ENCODE measurements at places on chromosomes 6 and 20. TPM values are rescaled to one million over a fixed set of nuclear protein-coding genes. Genes with fewer than 3 reads are reported as not detected.

DNA sequence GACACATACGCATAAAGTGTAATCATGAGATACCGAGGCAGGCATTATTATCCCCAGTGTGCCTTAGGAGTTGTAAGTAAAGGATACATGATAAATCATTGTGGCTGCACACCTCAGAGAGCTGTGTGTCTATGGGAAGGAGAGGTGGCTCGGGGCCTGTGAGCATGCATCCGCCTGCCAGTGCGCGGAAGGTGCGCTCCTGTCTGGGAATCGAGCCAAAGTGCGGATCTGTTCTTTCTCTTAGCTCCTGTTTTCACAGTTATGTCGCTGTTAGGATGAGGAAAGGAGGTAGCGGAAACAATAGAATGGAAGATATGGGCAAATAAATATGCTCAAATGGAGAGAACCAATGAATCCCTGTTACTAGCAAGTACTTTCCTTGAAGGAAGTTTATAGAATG lies 98.0 kb downstream of the ANKRD6 start:
- no peak for DNase-seq
- no peak overlapping the region for H3K4me3 ChIP-seq
- no peaks in the 10 kb centered on the region for H3K27me3 ChIP-seq
- H3K36me3 ChIP-seq = no peaks in the 10 kb centered on the region
- no peaks in the 10 kb centered on the region for H3K4me1 ChIP-seq

GRCh38 chr6:31587791-31588777 lies 2.0 kb downstream of the LST1 start:
- H3K4me1 ChIP-seq = peaks cover 61% of the 10 kb centered on the region
- H3K27me3 ChIP-seq = no peaks in the 10 kb centered on the region
- H3K27ac ChIP-seq = peak overlapping the region; percentile 91
- H3K4me3 ChIP-seq = peak overlapping the region; percentile 78
- H3K36me3 ChIP-seq = peaks cover 15% of the 10 kb centered on the region
- DNase-seq = no peak

DNA sequence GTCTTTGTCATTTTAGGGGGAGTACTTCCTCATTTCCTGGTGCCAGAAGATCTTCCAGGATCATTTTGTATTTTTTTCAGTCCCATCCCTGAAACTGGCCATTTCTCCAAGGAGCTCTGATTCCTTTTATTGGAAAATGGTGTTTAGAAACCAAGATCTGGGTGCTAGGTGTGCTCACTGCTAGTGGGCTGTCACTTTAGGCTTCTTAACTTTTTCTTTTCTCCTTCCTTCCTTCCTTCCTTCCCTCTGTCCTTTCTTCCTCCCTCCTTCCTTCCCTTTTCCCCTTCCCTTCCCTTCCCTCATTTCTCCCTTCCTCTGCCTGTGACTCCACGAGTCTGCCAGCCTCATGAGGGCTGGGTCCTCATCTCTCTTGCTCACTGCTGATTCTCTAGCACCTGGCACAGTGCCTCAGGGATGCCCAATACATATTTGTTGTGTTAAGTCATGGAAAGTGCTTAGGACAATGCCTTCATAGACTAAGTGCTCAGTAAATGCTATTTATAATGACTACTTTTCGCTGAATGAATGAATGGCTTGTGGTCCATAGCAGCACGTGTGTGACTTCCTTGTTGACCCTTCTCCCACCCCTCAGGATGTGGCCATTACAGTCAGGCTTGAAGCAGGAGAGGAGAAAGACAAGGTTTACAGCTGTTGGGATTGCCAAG lies 36.9 kb downstream of the APCDD1L start:
- peaks cover 3% of the 10 kb centered on the region for H3K36me3 ChIP-seq
- H3K27ac ChIP-seq = no peak overlapping the region
- no peak overlapping the region for H3K4me3 ChIP-seq

- H3K27me3 ChIP-seq = no peaks in the 10 kb centered on the region
- peak overlapping the region; percentile 0 for H3K27ac ChIP-seq
- no peak overlapping the region for H3K4me3 ChIP-seq
- H3K4me1 ChIP-seq = peaks cover 33% of the 10 kb centered on the region
Observed at GRCh38 chr20:62129731-62130531, 7.7 kb downstream of the LSM14B start.

- H3K36me3 ChIP-seq = no peaks in the 10 kb centered on the region
- no peaks in the 10 kb centered on the region for H3K4me1 ChIP-seq
- DNase-seq = no peak
Observed at GRCh38 chr6:106820412-106820852, 154.1 kb downstream of the CD24 start.

DNA sequence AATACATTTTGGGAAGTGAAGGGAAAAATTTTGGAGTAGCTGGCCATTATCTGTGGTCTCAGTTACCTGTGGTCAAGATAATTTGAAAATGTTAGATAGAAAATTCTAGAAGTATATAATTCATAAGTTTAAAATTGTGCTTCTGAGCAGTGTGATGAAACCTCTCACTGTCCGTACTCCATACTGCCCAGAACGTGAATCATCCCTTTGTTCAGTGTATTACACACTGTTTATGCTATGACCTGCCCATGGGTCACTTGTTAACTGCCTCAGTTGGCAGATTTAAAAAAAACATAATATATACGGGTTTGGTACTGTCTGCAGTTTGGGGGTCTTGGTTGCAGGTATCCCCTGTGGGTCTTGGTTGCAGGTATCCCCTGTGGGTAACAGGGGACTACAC lies 4.1 kb upstream of the CALHM5 start:
- no peak for DNase-seq
- H3K27me3 ChIP-seq = peaks cover 12% of the 10 kb centered on the region
- H3K4me1 ChIP-seq = no peaks in the 10 kb centered on the region
- H3K36me3 ChIP-seq = no peaks in the 10 kb centered on the region
- no peak overlapping the region for H3K4me3 ChIP-seq

- H3K4me1 ChIP-seq = no peaks in the 10 kb centered on the region
- H3K27me3 ChIP-seq = no peaks in the 10 kb centered on the region
- no peaks in the 10 kb centered on the region for H3K36me3 ChIP-seq
- no peak for DNase-seq
Observed at GRCh38 chr6:74891349-74891831, 314.5 kb downstream of the COL12A1 start.

GRCh38 chr20:61874421-61875068 lies 191.1 kb downstream of the TAF4 start:
- no peak overlapping the region for H3K4me3 ChIP-seq
- H3K4me1 ChIP-seq = no peaks in the 10 kb centered on the region
- DNase-seq = no peak
- H3K36me3 ChIP-seq = no peaks in the 10 kb centered on the region

DNA sequence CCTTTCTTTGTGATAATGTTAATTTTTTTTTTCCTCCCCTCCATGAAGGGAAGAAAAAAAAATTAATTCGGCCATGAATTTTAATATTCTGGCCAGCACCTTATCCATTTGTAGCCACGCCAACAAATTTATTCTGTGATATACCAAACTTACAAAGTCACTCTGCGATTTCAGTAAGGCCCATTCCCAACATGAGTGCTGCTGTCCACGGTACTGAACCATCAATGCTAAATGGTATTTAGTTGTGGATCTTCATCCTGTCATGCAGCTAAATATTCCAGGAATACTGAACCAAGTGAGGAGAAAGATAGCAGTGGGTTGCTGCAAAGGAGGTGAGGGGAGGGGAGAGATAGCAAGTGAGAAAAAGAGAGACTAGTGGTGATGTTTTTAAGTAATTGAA lies 19.5 kb upstream of the RSPH4A start:
- H3K27ac ChIP-seq = no peak overlapping the region
- H3K27me3 ChIP-seq = no peaks in the 10 kb centered on the region
- no peak overlapping the region for H3K4me3 ChIP-seq
- DNase-seq = no peak

- no peak overlapping the region for H3K4me3 ChIP-seq
- no peaks in the 10 kb centered on the region for H3K27me3 ChIP-seq
- no peak overlapping the region for H3K27ac ChIP-seq
- H3K36me3 ChIP-seq = no peaks in the 10 kb centered on the region
- DNase-seq = no peak
Observed at GRCh38 chr20:63533871-63534393, 3.2 kb downstream of the PTK6 start.

DNA sequence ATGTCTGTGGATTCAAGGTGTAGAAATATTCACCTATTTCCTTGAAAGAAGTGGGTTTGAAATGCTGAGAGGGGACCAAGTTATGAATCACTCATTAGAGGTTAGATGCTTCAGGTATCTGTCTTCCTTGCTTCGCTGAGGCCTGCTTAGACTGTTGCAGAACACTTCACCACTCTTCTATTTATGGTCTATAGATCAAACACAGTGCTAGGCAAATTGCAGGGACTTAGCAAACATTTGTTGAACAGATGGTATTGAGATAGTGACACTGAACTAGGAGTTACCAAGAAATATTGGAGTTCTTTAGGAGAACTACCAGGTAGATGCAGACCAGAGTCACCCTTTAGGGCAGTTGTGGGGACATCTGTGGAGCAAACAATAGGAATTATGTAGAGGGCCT lies 123.8 kb downstream of the RFPL4B start:
- no peaks in the 10 kb centered on the region for H3K36me3 ChIP-seq
- H3K27me3 ChIP-seq = no peaks in the 10 kb centered on the region
- H3K4me1 ChIP-seq = no peaks in the 10 kb centered on the region
- H3K27ac ChIP-seq = no peak overlapping the region

DNA sequence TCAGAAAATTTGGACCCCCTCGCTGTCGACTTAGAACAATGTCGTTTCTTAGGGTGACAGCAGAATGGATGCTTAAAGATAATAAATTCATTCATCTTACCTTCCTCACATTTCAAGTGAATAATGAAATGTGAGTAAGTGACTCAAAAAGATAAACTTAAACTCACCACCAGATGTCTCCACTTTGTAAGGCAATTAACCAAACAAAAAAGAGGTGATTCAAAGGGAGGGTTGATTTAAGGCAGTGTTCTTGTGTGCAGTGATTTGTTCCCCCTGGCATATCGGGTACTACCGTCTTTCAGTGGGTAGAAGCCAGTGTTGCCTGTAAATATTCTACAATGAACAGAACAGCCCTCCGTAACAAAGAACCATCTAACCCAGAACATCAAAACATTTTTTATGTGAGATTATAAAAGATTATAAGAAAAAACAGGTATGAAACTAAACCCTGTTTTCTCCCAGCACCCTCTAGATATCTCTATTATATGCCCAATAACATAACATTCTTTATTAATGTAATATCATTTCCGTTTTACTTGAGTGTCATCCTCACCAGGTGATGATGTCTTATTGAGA lies 589.7 kb downstream of the CBLN4 start:
- no peak overlapping the region for H3K27ac ChIP-seq
- H3K4me3 ChIP-seq = no peak overlapping the region
- H3K36me3 ChIP-seq = no peaks in the 10 kb centered on the region
- no peaks in the 10 kb centered on the region for H3K27me3 ChIP-seq
- no peak for DNase-seq
- H3K4me1 ChIP-seq = no peaks in the 10 kb centered on the region

- H3K27me3 ChIP-seq = no peaks in the 10 kb centered on the region
- no peak for DNase-seq
- peaks cover 68% of the 10 kb centered on the region for H3K4me1 ChIP-seq
- H3K4me3 ChIP-seq = no peak overlapping the region
Observed at GRCh38 chr6:37826188-37826587, 6.7 kb downstream of the ZFAND3 start.

DNA sequence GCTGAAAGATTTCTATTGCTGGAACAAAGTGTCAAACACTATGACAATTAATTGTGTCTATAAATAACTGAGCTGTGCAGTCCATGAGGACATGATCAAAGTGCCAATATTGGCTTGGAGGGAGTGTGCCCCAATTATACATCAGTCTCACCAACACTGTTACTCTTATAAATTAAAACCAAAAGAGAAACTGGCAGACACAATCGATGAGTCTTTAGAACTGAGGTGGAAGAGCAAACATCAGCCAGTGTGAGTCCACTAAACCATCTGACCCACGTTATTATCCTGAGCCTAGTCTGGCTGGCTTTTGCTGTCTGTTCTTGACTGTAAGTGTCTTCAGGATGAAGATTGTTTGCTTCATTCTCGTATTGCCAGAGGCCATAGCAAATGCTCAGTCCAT lies 98.9 kb downstream of the OLIG3 start:
- H3K27ac ChIP-seq = no peak overlapping the region
- no peak overlapping the region for H3K4me3 ChIP-seq
- no peaks in the 10 kb centered on the region for H3K27me3 ChIP-seq
- DNase-seq = no peak
- no peaks in the 10 kb centered on the region for H3K36me3 ChIP-seq

GRCh38 chr6:33019372-33019771 lies 10.0 kb upstream of the HLA-DOA start:
- DNase-seq = no peak
- H3K4me1 ChIP-seq = peaks cover 8% of the 10 kb centered on the region

GRCh38 chr6:24836109-24836508 lies 37.4 kb upstream of the ARMH2 start:
- peaks cover 53% of the 10 kb centered on the region for H3K4me1 ChIP-seq
- H3K27me3 ChIP-seq = no peaks in the 10 kb centered on the region
- peak overlapping the region; percentile 71 for H3K27ac ChIP-seq

DNA sequence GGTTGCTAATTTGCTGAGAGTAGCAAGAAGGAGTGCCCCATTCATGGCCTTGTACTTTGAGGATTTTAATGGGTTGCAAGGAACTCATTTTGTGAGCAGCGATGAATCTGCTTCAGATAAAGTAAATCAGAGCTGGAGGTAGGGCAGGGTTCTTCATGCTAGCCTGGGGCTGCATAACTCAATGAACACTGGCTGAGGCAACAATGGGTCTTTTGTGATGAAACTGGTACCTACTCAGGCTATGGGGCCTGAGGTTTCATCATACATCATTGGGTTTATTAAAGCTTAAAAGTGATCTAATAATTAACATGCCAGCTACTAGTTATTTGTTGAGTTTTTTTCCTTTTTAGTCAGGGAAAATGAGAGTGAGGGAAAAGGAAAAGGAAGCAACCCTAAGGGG lies 106.9 kb downstream of the FAM50B start:
- DNase-seq = no peak
- H3K36me3 ChIP-seq = peaks cover 2% of the 10 kb centered on the region
- H3K4me1 ChIP-seq = no peaks in the 10 kb centered on the region
- no peak overlapping the region for H3K27ac ChIP-seq
- peaks cover 24% of the 10 kb centered on the region for H3K27me3 ChIP-seq

GRCh38 chr6:139708337-139709199 lies 334.1 kb upstream of the CITED2 start:
- H3K4me1 ChIP-seq = no peaks in the 10 kb centered on the region
- no peak overlapping the region for H3K4me3 ChIP-seq
- DNase-seq = no peak
- H3K27me3 ChIP-seq = no peaks in the 10 kb centered on the region
- H3K36me3 ChIP-seq = no peaks in the 10 kb centered on the region

Gene DSP
- total RNA-seq = 0.16 TPM

Gene BTN1A1
- 0.16 TPM for total RNA-seq

Gene FAM209B
- not detected for total RNA-seq

Gene AIF1
- 150 TPM for total RNA-seq

Gene CDSN
- total RNA-seq = not detected

Gene SEL1L2
- not detected for total RNA-seq

Gene SNRPB2
- total RNA-seq = 140 TPM

Gene MYL9
- total RNA-seq = 0.12 TPM

Measured in activated naive CD8-positive, alpha-beta T cell treated with anti-CD3 and anti-CD28 coated beads for 36 hours (primary cell).